ENCODE measurements at places on chromosomes 3 and 15.

- no peak for DNase-seq
These were observed 92.5 kb downstream of the ADAMTS9 start for GRCh38 chr3:64595253-64595694.

DNA sequence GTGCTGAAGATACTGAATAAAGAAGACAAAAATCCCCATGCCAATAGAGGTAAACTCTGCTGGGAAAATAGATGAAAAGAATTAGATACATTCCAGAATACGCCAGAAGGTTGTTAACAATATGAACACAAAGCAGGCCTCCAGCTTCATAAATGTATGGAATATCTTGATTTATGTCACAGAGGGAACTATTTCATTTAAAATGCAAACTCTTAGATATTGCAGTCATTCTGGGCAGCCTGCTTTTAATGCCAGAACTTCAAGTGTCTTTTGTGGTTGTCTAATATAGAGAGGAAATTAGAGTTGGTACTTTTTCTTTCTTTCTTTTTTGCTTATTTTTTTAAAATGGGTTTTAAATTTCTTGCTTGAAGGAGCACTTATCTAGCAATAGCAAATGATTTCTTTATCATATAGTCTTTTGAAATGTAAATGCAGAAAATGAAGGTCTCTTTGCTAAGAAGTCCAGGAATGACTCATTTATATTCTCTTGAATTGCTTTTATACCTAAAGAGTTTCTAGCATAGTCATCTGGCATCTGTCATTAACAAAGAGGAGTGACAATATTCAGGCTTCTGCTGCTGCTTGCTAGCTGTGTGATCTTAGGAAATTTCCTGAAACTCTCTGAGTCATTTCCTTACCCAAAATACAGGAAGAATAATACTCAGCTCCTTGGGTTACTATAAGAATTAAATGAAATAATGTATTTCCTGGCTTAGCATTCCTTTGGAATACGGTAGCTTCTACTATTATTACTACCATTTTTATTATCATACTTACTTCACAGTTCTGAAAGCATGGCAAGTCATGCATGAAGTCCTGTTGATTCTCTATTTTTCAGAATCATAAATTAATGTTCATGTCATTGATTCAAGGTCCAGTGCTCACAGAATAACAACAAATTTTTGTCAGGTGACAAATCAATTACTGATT, 527.6 kb downstream of the DIPK2A start:
- DNase-seq: no peak

DNA sequence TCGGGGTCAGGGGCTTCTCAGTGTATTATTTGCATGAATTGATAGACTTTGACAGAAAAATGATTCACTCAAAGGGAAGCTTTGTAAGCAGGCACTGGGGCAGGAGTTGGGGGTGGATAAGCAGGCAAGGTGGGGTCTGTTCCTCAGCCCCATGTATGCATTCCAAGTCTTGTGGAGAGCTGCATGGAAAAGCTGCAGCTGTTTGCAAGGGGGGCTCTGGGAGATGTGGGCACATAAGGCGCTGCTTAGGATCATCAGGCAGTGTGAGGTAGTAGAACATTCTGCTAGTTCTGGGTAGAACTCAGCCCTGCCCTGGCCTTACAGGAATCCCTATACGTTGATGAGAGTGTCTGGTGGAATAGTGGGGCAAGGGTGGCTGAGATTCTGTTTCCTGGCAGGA, 154.2 kb upstream of the LRIG1 start:
- DNase-seq: no peak

- peak; percentile 69 for DNase-seq
These were observed 246.8 kb upstream of the TOPAZ1 start for GRCh38 chr3:43994657-43995546.

DNA sequence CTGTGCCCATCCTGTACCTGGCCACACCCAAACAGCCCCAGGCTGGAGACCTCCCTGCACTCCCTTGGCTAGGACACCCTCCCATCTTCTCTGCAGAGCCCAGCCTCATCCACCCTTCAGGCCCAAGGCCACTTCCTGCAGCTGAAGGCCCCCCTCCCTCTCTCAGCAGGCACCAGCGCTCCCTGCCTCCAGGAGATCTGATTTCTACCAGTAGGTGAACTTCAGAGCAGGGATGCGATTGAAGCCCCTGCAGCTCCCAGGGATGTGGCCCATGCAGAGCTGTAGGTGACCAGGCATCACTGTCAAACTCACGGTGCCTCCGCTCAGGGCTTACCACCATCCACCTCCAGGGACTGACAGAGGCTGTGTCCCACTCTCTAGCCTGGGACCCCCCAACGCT, 96.3 kb downstream of the NUP210 start:
- DNase-seq: peak; percentile 46

DNA sequence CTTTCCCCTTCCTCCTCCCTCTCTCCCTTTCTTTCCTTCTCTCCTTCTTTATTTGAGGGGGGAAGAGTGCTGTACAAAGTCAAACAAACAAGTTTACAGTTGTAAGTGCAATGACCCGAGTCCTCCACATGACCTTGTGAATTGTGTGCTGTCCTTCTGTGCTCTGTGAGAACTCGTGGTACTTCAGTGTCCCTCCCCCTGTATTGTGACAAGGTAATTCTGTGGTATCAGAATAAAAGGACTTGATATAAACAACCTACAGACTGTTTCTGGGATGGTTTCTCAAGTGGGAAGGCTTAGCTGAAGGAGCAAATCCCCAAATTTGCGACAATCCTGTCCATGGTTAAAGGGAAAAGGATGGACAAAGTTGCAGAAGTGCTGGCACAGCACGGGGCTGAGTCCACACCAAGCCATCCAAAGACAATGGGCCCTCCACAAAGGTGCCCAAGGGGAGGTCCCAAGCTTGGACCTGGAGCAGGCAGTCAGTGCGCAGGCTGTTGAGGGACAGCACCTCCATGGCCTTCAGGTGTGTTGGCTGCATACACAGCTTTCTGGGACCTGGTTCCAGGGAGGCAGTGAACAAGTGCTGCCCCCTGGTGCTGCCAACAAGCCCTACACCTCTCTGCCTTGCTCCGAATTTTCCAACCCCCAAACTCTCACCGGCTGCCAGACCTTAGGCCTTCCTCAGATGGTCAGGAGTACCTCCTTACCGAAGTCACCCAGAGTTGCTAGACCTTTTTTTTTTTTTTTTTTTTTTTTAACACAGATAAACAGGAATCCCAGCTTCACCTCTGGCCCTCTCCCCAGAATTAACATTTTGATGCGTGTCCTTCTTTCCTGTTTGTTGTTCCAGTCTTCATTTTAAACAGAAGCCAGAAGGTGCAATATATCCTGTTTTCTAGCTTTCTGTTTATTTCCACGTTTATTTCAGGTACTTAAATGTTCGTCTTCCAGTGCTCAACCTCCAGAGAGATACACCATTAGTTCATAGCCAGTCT, 2.6 kb upstream of the APEH start:
- no peak for DNase-seq

GRCh38 chr3:172675441-172676193, 35.2 kb downstream of the NCEH1 start:
- DNase-seq: peak; percentile 55

DNA sequence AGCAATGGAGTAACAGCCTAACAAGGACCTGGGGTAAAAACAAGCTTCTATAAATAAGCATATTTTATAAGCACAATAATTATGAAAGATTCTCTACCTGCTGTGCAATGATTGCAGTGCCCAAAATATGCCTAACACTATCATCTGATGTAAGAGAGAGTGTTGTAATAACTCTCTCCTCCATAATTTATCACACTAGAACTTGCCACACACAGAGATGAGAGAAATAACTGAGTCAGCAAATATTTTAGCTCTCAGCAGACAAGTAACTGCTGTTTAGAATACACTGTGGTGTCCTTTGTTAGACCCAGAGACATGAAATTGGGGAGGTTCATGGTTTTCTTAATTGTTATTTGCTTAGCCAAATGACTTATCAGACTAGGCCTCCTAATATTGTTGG, 105.3 kb upstream of the ACP3 start:
- DNase-seq: no peak

GRCh38 chr3:47870702-47871260, 67.8 kb downstream of the DHX30 start:
- no peak for DNase-seq

DNA sequence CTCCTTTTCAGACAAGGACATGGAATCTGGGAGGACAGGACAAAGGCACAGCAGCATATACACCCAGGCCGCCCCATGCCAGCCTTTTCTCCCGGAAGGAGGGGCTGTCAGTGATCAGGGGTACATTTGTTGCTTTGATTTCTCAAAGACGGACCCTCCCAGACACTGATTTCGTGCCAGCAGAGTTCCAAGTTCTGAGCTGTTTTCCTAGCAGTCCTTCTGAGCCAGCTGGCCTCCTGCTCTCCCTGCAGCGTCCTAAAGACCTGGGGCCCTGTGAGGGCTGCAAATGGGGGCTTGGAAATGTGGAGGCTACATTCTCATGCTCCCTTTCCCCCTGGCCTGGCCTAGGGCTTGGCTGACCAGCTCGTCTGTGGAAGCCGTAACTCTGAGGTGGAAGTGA, 22.3 kb downstream of the CTSH start:
- no peak for DNase-seq

GRCh38 chr15:43483297-43484128, 9.4 kb downstream of the TP53BP1 start:
- no peak for DNase-seq

All from NCI-H146 (cell line).